ENCODE measurements at places on chromosomes 5 and 9.

- DNase-seq, result no peak
Measured at GRCh38 chr5:157468293-157468965, 8.4 kb downstream of the NIPAL4 start.

DNA sequence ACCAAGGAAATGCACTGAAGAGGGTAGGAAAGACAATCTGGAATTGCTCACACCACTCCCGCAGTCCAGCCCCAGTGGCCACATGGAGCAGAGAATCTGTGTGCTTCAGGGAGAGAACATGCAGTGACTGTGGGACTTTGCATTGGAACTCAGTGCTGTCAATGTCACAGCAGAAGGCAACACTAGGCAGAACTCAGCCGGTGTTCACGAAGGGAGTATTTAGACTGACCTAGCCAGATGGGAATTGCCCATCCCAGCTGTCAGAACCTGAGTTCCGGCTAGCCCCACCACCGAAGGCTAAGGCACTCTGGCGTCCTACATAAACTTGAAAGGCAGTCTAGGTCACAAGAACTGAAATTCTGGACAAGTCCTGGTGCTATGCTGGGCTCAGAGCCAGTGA is 139.0 kb downstream of the AGTPBP1 start:
- DNase-seq, result no peak

DNA sequence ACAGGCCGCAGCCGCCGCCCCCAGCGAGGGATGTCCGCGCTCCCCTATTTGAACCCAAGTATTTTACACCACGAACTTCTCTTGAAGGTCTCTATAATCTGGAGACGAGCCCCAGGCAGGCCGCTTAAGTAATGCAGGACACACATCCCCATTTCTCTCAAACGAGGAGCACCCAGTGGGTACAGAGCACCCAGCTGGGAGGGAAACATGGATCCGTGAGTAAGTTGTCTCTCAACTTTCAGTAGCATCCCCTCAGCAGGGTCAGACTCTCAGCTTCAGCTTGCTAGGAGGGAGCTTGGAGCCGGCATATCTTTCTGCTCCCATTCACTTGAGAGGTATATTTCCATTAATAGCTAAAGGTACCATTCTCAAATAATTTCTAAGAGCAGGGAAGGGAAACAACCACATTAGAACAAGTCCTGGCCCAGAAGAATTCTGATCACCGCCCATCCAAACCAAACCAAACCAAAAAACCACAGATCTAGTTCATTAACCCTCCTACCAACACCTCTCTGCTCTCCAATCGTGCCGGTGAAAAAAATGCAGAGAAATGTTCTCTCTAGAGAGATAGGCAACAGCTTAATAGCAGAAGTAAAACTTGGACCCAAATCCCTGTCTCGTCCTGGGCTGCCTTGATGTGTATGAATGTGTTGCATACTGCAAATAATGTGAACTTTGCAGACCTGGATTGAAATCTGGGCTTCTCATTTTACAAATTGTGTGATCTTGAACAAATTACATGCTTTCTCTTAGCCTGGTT is 910 bp downstream of the TDRD7 start:
- no peak for DNase-seq

DNA sequence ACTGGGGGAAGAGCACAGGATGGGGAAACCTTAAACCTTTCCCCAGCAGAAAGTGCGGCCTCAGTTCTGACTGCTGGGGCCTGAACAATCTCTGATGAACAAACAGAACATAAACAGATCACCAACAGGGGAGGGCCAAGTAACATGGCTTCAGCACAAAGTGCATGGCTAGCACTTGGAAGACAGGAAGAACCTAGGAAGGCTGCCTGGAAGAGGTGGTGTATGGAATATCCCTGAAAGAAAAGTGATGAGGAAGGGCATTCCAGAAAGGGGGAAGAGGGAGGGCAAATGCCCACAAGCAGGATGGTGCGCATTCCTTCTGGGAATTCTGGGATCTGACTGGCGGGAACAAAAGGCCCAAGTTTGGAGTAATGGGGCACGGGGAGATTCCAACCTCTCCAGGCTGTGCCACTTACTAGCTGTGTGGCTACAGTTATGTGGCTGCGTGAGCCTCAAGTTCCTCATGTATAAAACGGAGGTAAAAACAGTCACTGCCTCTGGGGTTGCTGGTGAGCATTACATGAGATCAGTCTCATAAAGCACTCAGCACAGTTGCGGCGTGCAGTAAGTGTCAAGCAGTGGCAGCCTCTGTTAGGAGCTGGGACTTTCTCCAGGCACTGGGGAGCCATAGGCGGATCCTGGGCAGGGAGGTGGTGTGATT is 1.6 kb downstream of the PDGFRB start:
- DNase-seq, result no peak

- DNase-seq, result no peak
Measured at GRCh38 chr9:84357275-84357674, 16.7 kb upstream of the SLC28A3 start.

GRCh38 chr5:124512952-124513632 is 233.3 kb downstream of the ZNF608 start:
- DNase-seq, result no peak

DNA sequence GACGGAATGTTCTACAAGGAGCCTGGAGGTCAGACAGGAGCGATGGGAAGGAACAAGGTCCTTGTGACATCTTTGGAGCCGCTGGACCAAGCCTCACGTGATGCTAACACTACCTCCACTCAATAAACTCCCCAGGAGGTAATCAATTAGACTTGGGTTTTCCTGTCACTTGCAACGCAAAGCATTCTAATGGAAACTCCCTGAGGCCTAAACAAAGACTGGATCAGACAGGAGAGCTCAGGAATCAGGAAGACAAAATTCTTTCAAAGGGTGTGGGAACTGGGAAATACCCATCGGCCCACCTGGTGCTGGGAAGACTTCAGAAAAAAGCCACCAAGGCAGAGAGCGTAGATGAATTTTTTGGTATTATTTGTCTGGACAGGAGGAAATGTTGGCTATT is 22.3 kb upstream of the UNC5A start:
- no peak for DNase-seq

DNA sequence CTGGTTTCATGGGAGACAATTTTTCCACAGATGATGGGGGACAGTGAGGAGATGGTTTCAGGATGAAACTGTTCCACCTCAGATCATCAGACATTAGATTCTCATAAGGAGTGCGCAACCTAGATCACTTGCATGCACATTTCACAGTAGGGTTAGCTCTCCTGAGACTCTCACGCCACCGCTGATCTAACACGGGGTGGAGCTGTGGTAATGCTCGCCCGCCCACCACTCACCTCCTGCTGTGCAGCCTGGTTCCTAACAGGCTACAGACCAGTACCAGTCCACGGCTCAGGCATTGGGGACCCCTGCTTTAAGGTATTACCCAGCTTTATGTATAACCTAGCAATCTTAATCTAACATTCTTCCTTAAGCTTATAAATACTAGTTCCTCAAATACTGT is 35.6 kb downstream of the TTC39B start:
- DNase-seq, result no peak

GRCh38 chr5:104018299-104018698 is 455.7 kb upstream of the NUDT12 start:
- no peak for DNase-seq

Data from hippocampal formation (tissue), 2 donors.